Right lung (tissue), 10 donors: ENCODE measurements at places on chromosomes 5 and 9.

GRCh38 chr5:105924366-105924765, 1746.4 kb downstream of the EFNA5 start:
- no peak for DNase-seq

- DNase-seq = no peak
These were observed 99.4 kb downstream of the MTREX start for GRCh38 chr5:55407059-55407684.

GRCh38 chr5:42745856-42746255, 10.8 kb upstream of the CCDC152 start:
- no peak for DNase-seq

DNA sequence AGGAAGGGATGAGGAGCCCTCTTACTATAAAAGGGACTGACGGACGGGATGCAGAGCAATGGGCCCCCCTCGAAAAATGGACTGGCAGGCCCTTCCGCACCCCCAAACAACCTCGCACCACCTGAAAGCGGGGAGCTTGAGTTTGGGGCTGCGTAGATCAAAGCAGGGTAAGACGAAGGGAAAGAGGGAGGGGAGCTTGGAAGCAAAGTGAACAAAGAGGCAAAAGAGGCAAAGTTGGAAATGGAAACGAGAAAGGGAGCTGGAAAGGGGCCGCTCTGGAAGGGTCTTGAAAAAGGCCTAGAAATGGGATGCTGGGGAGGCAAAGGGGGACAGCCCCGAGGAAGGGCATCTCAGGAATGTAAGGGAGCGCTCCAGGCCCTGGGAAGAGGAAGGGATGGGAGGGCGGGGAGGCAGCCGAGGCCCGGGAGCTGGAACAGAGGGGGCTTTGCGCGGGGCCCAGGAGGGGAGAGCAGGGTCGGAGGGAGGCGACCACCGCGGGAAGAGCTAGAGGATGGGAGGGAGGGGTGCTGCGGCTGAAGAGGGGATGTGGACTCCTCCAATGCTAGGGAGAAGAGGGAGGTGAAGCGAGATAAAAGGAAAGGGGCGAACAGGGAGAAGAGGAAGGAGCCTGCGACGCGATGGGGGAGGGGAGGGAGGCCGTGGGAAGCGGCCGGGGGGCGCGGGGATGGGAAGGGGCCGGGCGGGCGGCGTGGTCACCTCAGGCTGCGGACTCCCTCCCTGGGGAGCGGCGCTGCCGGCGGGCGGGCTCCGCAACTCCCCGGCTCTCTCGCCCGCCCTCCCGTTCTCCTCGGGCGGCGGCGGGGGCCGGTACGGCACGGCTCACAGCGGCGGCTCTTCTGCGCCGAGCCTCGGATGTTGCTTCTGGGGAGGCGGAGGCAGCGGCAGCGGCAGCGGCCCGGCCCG, 577 bp downstream of the RNF145 start:
- DNase-seq = peak; percentile 55

GRCh38 chr5:103523319-103523718, 39.3 kb downstream of the NUDT12 start:
- no peak for DNase-seq

GRCh38 chr9:77602852-77603251, 45.3 kb downstream of the GNA14 start:
- no peak for DNase-seq
